ENCODE measurements at places on chromosomes 6 and 20. TPM values are rescaled to one million over a fixed set of nuclear protein-coding genes. Genes with fewer than 3 reads are reported as not detected.

The CST7 gene
- total RNA-seq: 49.7 TPM

The GSTA3 gene
- not detected for total RNA-seq

- DNase-seq: no peak
These were observed 48.7 kb downstream of the FGD2 start for GRCh38 chr6:37054171-37054570.

GRCh38 chr20:42594011-42594410 is 595.7 kb downstream of the PTPRT start:
- no peak for DNase-seq

GRCh38 chr20:14553774-14554534 is 216.5 kb upstream of the FLRT3 start:
- DNase-seq: no peak

DNA sequence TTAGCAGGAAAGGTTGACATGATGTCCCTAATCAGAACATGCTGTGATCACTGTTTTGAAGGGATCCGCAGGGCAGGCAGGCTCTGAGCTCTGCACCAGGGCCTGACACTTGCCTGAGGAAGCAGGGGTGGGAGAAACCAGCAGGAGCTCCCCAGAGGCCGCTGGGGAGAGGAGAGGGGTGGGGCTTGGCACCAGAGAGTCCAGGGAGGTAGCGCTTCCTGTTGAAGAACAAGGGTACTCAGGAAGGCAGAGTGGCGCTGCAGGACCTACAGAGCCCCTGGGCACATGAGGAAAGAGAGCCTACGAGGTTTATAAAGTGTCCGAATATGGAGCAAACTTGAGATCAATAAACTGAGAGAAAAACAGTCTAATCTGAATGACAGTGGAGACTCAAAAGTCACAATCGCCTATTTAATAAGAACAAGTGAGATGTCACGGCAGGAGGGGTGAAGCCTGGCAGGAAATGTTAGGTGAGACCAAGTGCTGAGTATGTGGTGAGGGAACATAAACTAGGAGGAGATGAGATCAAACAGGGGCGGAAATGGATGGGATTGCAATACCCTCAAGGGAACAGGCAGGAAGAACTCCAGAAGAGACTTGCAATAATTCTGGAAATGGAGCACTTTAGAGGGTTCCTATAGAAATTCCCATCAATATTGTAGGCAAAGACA is 5.8 kb upstream of the TBXT start:
- no peak for DNase-seq

The SNAP25 gene
- total RNA-seq: not detected

DNA sequence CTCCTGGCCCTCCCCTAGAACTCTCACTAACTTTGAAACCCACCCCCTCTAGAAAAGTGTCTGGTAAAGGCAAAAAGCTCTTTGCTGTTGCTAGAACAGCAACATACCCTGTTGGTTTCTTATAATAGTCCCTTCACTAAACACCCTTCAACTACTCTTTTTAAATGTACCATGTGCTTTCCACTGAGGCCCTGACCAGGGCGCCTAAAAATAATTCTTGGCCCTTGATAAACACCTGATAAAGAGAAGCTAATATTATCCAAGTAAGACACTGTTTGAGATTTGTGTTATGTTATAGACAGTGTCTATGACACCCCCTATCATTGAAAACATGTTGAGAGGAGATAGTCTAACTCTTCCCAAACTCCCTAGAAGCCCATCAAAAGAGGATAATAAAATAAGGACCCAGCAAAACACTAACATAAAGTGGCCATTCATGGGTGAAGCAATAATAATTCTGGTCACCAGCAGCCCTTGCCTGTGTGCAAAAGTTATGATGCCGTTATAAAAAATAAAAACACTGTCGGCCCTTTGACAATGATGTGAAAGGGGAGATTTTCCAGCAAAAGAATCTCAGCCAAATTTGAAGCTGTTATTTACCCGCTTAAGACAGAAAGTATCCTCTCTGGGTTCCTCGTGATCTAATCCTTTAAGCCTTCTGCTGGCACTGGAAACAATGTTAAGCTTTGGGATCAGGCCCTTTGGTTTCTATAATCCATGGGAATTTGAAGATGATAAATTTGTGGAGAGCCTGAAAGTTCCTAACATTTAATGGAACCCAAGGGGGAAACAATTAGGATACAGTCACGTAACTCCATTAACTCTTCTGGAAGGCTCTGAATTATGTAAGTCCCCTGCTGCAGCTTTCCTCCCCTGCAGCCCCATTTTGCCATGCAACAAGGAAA is 122.6 kb upstream of the PLCB4 start:
- no peak for DNase-seq

The SAMD10 gene
- 17.4 TPM for total RNA-seq

The ZC2HC1B gene
- total RNA-seq: not detected

- DNase-seq: no peak
These were observed 327.0 kb downstream of the NRN1 start for GRCh38 chr6:5679691-5680090.

GRCh38 chr6:148317739-148318138 is 24.9 kb upstream of the SASH1 start:
- no peak for DNase-seq

GRCh38 chr6:141593311-141593710 is 539.4 kb upstream of the GJE1 start:
- DNase-seq: no peak

- no peak for DNase-seq
These were observed 30.4 kb upstream of the SPDEF start for GRCh38 chr6:34586327-34587040.

DNA sequence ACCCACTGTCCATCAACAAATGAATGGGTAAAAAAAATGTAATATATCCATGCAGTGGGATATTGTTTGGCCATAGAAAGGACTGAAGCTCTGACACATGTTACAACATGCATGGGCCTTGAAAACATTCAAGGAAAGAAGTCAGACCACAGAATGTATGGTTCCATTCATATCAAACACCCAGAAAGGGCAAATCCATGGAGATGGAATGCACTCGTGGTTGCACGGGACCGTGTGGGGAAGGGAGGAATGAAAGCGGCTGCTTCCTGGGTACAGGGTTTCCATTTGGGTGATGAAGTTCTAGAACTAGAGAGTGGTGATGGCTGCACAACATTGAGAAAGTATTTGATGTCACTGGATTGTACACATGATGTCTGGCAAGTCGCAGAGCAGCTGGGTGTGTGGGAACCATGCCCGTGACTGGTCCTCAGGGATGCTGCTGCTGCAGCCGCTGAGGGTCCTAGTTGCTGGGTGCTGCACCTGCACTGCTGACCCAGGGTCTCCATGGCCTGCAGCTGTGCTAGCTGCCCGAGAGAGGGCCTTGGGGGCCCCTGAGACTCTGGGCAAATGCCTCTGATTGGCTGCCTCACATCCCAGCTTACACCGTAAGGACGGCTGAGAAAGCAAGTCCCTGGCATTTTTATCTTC is 220.3 kb downstream of the NRN1 start:
- DNase-seq: no peak

- no peak for DNase-seq
These were observed 49.1 kb upstream of the PLCB1 start for GRCh38 chr20:8082989-8083388.

- DNase-seq: no peak
These were observed 43.1 kb upstream of the SNX9 start for GRCh38 chr6:157779705-157780604.
